Calu3 (cell line): ENCODE measurements at places on chromosomes 11 and 22.

DNA sequence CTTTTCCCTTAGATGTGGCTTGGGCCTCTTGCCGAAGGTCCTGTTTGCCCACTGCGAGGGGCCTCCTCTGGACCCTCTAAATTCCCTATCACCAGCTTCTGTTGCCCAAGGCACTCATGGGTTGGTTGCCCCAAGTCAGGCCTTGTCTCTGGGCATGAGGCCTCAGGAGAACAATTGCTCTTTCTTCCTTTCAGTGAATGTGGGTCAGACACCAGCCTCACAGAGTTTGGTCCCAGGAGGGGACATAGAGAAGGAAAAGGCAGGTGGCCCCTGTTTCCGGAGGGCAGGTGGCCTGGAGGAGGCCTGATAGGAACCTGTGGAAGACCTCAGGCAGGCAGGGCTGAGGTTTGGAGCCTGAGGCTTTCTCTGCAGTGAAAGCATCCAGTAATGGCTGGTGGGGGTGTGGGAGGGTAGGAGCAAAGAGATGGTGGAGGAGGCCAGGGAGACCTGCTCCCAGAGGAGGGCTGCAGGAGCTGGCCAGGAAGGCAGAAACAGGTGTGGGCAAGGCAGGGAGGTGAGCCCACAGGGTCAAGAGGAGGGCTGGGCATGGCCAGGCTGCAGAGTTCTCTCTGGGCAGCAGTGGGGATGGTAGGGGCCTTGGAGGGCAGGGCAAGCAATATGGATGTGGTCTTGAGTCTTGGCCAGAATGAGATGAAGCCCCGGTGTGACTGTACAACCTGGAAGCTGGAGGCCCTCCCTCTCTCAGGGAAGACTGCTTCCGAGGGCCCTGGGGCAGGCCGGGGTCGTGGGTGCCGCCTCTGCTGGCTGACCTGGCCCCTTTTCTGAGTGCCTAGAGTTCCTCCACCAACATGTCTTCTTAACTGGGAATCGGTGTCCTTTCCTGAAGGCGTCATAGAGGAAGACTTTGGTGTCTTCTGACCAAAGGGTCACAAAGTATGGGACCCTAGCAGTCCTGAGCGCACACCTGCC lies 28.0 kb upstream of the LMO1 start:
- DNase-seq: no peak

- DNase-seq: no peak
These were observed 8.0 kb downstream of the CAPN5 start for GRCh38 chr11:77074626-77075221.

DNA sequence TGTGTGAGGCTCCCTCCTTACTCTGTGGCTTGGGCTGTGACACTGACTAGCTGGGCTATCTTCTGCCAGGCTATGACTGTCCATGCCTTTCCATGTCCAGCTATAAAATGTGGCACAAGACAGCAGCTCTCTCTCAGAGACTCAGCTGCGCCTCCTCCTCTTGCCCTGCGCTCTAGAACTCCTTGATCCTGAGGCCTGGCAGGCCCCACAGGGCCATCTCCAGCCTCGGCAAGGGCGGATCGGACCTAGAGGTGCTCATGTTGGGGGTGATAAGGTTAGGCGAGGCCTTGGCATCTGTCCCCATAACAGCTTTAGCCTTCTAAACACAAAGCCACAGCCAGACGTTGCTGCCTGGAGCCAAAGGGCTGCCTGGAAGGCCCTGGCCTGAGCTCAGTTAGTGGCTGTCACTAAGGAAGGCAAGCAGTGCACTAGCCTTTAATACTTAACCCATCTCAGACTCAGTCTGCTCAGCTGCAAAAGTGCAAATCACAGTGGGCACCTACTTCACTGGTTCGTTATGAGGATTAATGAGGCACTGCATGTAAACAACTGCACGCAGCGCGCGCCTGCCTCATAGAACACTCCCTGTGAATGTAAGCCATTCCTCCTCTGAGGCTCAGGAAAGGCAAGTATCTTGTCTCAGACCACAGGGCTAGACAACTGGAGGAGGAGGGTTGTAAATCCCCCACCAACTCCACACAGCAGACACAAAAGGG lies 1.2 kb downstream of the GUCD1 start:
- DNase-seq: no peak

- peak; percentile 14 for DNase-seq
These were observed 2.9 kb upstream of the BTBD10 start for GRCh38 chr11:13465909-13466371.

GRCh38 chr11:96815236-96815635 lies 425.4 kb downstream of the JRKL start:
- no peak for DNase-seq

DNA sequence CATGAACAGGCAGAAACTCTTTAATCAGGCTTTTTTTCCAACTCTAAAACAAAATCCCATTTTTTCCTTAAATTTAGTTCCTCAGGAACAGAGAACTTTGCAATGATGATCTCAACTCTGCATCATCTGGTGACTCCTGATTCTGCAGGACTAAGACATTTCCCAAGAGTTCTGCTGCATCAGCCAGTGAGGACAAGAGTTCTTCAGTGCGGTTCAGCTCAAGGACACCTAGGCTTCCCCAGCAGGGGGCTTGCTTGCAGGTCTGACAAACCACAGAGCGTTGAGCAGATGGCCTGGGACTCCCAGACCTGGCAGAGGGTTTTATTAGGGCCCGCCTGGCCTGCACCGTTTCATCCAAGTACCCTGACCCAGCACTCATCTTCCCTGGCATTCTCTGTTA lies 6.4 kb downstream of the CDCA5 start:
- no peak for DNase-seq

- no peak for DNase-seq
These were observed 1448.3 kb downstream of the BRD1 start for GRCh38 chr22:48379371-48379770.

DNA sequence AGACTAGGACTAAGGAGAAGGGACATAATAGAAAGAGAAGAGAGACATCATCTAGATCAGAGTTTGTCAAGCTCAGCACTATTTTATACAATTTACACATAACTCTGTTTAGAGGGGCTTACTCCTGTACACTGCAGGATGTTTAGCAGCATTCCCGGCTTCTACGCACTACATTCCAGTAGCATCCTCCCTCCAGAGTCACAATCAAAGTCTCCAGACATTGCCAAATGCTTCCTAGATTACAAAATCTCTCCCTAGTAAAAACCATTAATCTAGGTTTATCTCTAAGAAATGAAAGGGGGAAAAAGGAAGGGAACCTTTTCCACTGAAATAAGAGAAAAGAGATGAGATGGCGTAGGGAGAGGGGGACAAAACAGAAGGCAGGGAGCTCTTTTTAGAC lies 4.0 kb downstream of the USP28 start:
- DNase-seq: no peak

- DNase-seq: peak; percentile 52
These were observed 35.9 kb upstream of the PRDM11 start for GRCh38 chr11:45110562-45110961.

DNA sequence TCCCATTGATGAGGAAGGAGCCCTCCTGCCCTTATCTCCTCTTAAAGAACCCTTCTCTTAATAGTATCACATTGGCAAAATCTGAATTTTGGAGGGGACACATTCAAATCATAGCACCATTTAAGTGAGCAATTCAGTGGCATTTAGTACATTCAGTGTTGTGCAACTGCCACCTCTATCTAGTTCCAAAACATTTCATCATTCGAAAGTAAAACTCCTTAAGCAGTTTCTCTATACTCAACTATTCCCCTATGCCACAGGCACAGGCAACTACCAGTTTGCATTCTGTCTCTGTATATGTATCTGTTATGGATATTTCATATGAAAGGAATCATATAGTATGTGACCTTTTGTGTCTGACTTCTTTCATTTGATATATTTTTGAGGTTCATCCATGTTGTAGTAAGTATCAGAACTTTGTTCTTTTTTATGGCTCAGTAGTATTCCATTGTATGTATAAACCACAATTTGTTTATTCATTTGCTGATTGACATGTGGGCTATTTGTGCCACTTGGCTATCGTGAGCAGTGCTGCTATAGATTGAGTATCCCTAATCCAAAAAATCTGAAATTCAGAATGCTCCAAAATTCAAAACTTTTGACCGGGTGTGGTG lies 22.9 kb downstream of the FAR1 start:
- DNase-seq: no peak

DNA sequence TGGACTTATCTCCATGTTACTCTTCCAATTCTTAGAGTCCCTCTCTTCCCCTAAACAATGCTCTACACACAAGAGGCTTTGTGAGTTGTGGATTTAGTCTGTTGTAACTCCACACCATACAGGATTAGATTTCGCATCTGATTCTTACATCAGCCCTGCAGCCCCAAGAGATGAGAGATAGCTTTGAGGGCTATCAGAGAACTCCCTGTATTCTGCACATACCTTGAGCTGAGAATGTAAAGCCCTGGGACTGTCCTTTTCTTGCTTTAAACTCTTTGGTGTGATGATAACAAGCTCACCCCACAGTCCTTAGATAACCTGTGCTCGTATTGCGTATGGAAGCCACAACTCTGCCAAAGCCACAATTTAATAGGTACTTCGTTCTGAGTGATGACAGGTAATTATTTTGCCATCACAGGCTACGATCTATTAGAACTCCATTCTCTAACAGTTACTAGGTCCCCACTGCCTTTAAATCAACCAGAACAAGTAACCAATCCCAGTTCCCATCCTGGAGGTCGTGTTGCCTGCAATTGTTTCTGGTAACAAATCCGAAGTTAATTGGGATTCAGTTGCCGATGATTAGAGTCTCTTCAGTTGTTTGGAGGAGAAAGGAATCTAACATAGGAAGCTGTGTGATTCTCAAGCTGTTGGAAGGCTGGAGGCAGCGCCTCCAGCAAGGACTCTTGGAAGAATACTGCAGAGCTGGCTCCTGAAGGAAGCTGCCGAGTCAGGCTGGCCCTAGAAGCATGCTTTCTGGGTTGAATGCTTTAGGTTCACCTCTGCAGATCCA lies 1.3 kb upstream of the PARVG start:
- DNase-seq: no peak

DNA sequence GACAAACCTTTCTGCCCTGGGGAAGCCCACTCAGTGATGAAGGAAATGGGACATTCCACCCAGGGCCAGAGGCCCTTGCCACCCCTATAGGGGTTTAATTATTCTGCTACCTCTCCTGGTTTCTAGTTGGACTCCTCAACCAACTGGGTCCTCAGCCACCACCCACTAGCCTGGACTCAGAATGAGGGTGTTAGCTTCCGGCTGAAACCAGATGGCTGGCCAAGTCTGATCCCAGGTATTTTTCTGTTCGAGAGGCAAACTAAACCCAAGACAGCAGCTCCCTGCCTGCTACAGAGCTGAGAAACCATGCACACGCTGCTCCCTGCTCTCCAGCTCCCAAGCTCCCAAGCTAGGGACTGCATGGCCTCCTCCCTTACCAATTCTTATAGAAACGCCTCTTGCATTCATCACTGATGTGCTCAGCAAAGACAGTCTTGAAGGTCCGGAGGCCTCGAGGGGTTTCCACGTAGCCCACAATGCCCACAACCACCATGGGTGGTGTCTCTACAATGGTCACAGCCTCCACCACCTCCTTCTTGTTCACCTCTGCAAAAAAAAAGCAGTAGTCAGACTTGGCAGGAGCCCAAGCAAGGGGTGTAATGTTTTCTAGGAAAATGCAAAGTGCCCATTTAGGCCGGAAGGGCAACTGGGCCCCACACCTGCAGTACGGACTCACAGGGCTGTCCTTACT lies 2.2 kb downstream of the RPL3 start:
- no peak for DNase-seq

DNA sequence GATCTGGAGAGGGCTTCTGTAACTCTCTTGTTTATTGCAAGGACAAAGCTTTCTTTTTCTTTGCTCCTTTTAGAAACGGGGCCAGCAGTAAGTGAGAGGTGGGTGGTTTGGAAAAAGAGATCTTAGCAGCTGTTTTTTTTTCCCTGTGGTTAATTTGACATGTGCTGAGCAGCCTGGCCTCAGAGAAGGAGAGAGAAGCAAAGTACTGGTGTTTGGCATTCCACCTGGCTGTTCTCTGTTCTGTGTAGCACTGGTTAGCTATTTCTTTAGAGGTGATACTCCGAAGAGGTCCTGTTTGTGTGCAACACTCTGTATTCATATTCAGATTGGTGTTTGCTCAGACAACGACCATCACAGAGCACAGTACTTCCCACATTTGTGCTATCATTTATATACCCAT lies 80.8 kb upstream of the SORL1-AS1 start:
- no peak for DNase-seq

- DNase-seq: no peak
These were observed 51.9 kb downstream of the SPECC1L start for GRCh38 chr22:24322522-24322921.

GRCh38 chr11:30650266-30650665 lies 64.1 kb upstream of the MPPED2 start:
- DNase-seq: no peak

GRCh38 chr11:105389952-105390351 lies 219.9 kb upstream of the GRIA4 start:
- DNase-seq: no peak

DNA sequence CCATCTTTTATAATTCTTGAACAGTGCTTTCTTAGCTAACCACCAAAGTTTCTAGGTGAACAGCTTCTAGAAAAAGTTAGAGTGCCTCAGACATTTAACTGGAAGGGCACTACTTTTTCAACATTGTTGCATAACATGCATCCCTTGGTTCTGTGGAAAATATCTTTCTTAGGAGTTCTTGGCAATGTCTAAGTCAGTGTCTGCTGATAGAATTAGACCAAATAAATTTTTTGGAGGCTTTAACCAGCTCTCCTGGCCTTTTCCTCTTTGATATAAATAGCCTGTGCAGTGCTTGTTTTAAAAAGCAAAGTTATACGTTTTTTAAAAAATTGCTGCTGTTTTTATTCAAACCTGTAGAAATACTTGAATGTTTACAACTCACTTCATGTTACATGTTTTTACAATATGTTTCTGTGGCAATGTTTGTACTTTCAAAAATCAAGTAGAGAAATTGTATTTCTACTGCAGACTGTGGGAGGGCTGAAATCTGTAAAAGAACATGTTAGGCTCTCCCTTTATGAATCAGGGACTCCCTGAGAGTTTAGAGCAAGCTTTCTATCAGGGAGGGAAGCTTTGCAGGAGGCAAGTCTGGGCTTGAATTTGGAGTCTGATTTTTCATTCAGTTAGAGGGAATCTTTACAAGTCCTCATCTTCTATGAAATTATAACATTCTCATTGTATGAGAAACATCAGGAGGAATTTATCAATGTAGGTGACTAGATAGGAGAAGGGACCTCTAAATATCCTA lies 16.3 kb upstream of the PANX1 start:
- no peak for DNase-seq

DNA sequence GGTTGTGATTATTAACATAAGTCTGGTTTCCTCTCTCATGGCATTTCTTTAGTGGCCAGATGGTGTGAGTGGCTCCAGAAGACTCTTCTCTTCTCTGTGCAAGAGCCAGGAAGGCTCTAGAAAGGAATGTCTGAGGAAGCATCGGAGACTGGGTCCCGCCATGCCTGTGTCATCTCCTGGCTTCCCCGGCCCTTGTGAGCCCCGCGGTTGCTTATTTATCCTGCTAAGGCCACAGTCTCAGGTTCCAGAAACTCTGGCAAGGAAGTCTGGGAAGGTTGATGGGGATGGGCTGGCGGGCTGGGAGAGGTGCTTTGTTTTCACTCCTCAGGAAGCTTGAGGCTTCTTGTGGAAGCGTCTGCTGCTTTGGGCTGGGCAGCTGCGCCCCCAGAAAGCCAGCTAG lies 18.9 kb downstream of the BCR start:
- no peak for DNase-seq
